ENCODE measurements at places on chromosomes 5 and 9.

DNA sequence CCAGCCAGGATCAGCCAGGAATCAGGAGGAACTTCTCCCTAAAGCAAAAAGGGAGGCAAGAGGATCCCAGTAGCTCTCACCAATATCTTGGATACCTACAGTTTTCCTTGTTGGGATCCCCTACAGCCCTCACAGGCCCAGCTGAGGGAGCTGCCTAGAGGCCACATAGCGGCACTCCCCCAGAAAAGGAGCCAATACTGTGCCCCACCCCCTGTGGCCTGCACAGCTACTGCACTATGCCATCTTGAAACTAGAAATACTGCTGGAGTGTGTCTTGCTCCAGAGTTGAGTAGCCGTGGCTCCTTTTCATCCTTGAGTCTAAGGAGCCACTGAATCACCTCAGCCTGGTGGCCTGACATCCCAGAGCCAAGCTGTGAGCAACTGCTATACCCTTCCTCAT, 22.3 kb upstream of the TRPM6 start:
- DNase-seq = no peak

- no peak for DNase-seq
Observed at GRCh38 chr5:160626322-160626721, 204.7 kb downstream of the PTTG1 start.

GRCh38 chr9:1532171-1532570, 482.0 kb downstream of the DMRT2 start:
- DNase-seq = no peak

DNA sequence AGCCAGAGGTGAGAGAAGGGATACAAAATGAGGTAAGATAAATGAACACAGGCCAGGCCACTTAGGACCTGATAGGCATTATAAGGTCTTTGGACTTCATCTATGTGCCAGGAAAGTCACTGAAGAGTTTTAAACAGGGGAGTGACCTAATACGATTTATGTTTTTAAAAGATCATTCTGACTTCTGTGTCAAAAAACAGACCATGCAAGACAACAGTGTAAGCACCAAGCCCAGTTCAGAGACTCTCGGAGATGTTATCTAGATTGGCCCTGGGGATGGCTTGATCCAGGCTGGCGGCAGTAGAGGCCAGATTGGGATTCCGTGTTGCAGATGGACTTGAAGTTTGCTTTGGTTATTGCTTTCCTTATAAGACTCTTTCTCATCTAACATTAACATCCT, 43.0 kb upstream of the DPYSL3 start:
- no peak for DNase-seq

- DNase-seq = no peak
Observed at GRCh38 chr5:98791001-98791519, 17.6 kb downstream of the RGMB start.
